ENCODE measurements at places on chromosomes 2 and 18.

- DNase-seq, result no peak
Measured at GRCh38 chr2:190837420-190837819, 43.2 kb upstream of the GLS start.

- no peak for DNase-seq
Measured at GRCh38 chr2:174161490-174161889, 86.8 kb downstream of the OLA1 start.

DNA sequence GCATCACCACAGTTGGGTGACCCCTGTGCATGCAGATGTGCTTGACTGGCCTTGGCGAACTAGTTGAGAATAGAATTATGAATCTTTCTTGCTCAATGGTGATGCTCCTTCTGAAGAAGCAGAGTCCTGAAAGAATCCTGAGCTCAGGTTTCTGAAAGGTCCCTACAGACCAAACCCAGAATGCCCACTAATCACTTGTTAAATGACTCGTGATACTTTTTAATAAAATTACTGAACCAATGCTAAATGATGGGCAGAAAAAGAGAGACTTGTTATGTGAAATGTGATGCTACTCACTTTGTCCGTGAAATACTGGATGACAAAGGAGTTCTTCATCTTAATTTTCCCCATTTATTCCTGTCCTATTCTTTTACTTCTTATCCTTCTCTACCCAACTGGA is 263.5 kb upstream of the LRRTM1 start:
- no peak for DNase-seq

GRCh38 chr2:107556038-107556627 is 270.6 kb upstream of the RGPD4 start:
- no peak for DNase-seq

- DNase-seq, result no peak
Measured at GRCh38 chr18:3171631-3172030, 48.1 kb downstream of the MYOM1 start.

DNA sequence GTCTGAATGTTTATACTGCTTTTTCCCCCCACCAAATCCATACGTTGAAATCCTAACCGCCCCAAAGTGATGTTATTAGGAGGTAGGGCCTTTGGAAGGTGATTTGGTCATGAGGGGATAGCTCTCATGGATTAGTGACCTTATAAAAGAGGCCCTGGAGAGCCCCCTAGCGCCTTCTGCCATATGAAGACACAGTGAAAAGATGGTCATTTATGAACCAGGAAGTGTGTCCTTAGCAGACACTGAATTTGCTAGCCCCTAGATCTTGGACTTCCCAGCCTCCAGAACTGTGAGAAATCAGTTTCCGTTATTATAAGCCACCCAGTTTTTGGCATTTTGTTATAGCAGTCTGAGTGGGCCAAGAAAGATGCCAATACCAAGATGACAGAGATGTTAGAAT is 7.2 kb upstream of the TSN start:
- DNase-seq, result no peak

DNA sequence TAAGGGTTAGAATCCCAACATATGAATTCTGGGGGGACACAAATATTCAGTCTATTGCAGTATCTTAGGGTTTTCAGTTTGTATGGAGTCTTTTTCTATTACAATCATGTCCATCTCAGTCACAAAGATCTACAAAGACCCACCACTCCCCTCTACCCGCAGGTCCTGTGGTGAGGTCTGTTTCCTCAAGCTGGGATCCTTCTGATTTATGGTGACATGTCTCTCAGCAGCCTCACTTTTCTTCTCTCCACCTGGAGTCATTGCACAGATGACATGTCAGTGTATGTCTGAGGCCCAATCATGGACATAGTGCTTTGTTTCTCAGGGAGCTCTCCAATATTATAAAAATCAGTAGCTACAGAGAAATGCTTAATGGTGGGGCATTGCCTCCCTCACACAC is 113.4 kb upstream of the RAB27B start:
- DNase-seq, result no peak

DNA sequence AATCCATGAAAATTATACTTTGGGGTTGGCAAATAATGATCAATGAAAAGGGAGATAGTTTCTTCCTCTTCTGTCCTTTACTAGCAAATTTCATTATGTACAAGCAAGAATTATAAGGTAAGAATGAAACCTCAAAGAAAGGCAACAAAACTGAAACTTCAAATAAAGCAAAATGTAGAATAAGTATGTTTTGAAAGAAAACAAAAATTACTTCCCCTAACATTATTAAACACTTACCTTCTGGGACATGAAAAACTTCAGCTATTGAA is 29.4 kb downstream of the THADA start:
- DNase-seq, result no peak
